Central memory CD8-positive, alpha-beta T cell (primary cell): ENCODE measurements at places on chromosomes 6 and 20.

DNA sequence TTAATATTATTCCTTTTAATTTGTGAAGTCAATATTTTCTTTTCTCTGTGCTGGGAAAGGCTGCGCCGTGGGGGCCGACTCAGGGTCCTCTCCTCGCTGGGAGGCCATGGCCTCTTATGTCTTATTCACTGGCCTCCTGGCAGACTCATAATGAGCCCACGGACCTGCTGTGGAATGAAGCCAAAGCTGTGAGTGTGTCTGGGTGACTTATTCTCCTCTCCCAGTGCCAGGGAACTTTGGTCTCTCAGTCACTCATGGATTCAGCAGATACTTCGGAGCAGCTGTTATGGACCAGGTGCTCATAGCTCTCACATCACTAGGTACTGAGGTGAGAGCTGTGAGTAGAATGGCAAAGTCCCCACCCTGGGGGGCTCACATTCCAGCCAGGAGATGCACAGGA is 297.6 kb downstream of the CDH26 start:
- DNase-seq: no peak

DNA sequence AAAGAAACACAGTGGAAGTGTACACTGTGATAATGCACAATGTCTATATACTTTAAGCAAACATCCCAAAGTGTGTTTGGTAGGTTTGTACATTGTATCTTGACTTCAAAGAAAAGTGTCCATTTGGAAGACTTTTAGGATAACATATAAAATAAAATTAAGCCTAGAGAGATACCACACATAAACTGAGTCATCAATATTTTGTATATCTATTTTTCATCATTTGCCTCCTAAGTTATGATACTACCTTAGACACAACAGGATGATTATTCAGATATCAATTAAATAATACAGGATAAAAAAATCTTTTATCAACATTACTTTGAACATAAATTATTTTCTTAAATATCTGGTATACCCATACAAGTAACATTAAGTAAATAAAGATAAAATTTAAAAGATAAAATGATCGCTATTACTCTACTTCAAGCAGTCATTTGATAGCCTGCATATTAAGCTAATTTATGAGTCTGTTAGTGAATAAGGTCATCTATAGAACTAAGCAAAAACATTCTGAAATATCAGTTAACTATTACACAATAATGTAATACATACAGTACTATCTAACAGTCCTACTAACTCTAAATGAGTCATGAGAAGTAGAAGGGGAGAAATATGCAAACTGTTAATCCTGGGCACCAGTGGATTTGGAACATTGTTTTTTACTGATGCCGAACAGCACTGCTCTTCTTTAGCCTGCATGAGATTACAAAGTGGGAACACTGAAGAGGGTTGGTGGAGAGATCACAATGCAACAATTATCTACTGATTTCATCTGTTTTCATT is 158.4 kb upstream of the SIM1 start:
- no peak for DNase-seq

DNA sequence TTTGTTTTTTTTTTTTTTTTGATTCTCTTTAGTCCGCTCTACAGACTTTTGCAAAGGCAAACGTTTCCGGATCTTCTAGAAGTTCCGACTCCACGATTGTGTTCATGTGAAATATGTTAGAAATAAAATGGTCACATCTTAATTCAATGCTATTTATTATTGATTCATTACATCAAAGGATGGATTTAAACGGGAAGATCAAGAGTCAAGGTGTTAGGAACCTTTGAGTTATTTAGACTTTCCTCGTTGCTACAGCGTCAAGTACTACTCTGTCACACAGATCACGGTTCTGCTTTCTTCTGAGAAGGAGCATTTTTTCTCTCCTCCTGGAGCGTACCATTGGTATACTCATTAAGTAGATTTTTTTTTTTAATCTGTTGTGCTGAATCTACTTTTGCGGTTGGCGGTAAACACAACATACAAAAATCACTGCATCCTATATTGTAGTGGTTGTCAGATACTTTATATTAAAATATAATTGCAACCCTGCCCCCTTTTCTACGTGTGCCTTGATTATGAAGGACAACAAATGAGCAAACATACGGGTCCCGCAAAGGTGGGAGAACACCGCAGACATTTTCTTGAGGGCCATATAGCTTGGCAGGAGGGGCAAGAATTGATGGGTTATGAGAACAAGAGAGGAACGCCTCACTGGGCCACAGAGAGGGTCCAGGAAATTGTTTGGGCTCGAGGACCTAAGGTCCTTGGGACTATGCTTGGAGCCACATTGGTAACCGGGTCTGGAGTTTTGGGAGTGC is 17.5 kb downstream of the HMGN4 start:
- DNase-seq: no peak

DNA sequence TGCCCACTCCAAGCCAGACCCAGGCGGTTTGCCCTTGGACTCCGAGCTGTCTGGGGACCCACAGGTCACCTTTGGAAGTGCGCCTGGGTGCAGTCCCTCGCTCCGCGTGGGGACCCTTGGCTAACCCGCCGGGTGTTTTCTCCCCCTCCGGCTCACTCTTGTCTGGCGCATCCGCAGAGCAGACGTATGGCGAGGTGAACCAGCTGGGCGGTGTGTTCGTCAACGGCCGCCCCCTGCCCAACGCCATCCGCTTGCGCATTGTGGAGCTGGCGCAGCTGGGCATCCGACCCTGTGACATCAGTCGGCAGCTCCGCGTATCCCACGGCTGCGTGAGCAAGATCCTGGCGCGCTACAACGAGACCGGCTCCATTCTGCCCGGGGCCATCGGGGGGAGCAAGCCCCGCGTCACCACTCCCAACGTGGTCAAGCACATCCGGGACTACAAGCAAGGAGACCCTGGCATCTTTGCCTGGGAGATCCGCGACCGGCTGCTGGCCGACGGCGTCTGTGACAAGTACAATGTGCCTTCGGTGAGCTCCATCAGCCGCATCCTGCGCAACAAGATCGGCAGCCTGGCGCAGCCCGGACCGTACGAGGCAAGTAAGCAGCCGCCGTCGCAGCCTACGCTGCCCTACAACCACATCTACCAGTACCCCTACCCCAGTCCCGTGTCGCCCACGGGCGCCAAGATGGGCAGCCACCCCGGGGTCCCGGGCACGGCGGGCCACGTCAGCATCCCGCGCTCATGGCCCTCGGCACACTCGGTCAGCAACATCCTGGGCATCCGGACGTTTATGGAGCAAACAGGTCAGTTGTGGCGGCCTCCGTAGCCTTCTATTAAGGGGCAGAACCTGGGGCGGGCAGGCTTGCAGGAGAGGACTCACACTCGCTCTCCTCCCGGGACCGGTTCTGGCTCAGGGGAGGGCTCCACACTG is 1.1 kb downstream of the PAX1 start:
- no peak for DNase-seq

DNA sequence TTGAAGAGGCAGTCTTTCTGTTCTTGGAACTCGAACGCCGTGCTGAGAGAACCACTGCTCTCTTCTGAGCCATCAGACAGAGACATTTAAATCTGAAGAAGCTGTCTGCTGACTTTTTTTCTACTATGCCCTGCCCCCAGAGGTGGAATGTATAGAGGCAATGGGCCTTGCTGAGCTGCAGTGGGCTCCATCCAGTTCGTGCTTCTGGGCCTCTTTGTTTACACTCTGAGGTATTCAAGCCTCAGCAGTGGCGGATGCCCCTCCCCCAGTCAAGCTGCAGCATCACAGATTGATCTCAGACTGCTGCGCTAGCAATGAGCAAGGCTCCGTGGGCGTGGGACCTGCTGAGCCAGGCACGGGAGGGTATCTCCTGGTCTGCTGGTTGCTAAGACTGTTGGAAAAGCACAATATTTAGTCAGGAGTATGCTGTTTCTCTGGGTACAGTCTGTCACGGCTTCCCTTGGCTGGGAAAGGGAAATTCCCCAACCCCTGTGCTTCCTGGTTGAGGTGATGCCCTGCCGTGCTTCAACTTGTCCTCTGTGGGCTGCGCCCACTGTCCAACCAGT is 526.8 kb downstream of the CD109 start:
- DNase-seq: no peak

DNA sequence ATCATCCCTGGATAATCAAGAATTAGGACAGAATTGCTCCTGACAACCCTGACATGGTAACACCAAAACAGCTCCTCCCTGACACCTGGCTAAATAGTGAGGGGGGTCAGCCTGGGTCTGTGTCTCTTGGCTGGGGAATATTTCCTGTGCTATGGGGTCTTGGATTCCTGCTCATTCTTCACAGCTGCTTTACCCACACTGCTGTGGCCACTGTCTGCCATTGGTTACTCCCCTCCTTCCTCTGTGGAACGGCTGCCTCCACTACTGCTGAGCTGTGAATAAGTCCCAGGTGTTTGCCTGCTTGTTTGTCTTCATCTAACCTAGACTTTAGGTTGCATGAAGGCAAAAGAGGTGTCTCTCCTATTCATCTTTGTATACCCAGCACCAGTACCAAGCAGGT is 33.9 kb upstream of the TXLNB start:
- no peak for DNase-seq
